ENCODE measurements at places on chromosomes 4 and X. TPM values are rescaled to one million over a fixed set of nuclear protein-coding genes. Genes with fewer than 3 reads are reported as not detected.

- no peaks in the 10 kb centered on the region for H3K36me3 ChIP-seq
- no peaks in the 10 kb centered on the region for H3K27me3 ChIP-seq
- H3K4me3 ChIP-seq = no peak overlapping the region
- H3K4me1 ChIP-seq = peaks cover 3% of the 10 kb centered on the region
- no peak for DNase-seq
Observed at GRCh38 chr4:74006009-74006476, 7.6 kb upstream of the CXCL5 start.

DNA sequence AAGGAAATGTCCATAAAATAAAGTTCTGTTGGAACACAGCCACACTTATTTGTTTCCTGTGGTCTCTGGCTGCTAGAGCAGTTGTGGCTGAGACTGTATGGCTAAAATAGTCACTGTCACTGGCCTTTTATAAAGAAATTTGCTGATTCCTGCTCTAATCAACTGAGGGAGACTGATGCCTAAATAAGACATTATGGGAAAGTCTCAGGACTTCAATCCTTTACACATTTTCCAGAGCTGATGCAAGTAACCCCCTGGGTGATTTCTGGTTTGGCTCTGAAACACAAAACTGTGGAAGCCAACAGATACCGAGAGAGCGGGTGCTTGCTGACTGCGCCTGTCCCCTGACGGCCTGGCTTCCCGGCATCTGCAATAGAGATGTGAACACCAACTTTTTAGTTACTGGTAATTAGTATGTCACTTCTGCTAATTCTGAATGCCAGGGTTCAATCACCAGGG, 64.0 kb downstream of the POLR2B start:
- no peak overlapping the region for H3K4me3 ChIP-seq
- no peaks in the 10 kb centered on the region for H3K27me3 ChIP-seq
- DNase-seq = peak; percentile 55
- peaks cover 22% of the 10 kb centered on the region for H3K36me3 ChIP-seq
- no peak overlapping the region for H3K27ac ChIP-seq
- H3K4me1 ChIP-seq = peaks cover 22% of the 10 kb centered on the region

DNA sequence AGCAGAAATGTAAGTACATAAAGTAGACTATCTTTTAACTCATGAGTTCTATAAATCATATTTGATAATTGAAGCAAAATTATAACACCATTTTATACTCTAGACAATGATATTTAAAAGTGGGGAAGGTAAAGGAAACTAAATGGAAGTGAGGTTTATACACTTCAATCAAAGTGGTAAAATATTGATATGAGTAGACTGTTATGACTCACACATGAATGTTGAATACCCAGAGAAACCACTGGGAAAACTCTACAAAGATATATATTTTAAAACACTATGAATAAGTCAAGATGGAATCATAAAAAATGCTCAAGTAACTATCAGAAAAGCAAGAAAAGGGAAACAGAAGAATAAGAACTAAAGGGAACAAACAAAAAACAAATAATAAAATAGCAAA, 8.4 kb downstream of the VSIG1 start:
- H3K4me3 ChIP-seq = no peak overlapping the region
- no peak overlapping the region for H3K27ac ChIP-seq
- H3K27me3 ChIP-seq = no peaks in the 10 kb centered on the region
- H3K36me3 ChIP-seq = no peaks in the 10 kb centered on the region

MAGEC3 gene
- total RNA-seq = not detected

MAML3 gene
- total RNA-seq = 20.1 TPM

AKAP14 gene
- not detected for total RNA-seq

DNA sequence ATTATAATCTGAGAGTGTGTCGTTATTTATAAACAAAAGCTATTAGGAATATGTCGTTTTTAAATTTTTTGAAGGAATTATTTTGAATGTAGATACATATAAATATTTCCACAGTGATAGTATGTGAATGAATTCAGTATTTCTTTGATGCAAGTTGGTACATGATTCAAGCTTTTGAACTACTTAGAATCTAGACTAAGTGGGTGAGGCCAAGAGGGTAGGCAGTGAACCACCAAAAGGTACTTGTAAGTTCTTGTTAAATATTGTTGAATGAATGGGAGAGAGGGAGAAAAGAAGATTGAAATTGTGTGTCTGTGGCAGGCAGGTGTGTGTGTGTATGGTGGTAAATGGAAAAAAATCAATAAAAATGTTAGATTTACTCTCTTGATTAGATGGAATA, 69.6 kb downstream of the ARFIP1 start:
- no peaks in the 10 kb centered on the region for H3K27me3 ChIP-seq
- H3K27ac ChIP-seq = no peak overlapping the region
- H3K4me1 ChIP-seq = peaks cover 7% of the 10 kb centered on the region
- H3K36me3 ChIP-seq = no peaks in the 10 kb centered on the region
- H3K4me3 ChIP-seq = no peak overlapping the region

AWAT1 gene
- total RNA-seq = not detected

DNA sequence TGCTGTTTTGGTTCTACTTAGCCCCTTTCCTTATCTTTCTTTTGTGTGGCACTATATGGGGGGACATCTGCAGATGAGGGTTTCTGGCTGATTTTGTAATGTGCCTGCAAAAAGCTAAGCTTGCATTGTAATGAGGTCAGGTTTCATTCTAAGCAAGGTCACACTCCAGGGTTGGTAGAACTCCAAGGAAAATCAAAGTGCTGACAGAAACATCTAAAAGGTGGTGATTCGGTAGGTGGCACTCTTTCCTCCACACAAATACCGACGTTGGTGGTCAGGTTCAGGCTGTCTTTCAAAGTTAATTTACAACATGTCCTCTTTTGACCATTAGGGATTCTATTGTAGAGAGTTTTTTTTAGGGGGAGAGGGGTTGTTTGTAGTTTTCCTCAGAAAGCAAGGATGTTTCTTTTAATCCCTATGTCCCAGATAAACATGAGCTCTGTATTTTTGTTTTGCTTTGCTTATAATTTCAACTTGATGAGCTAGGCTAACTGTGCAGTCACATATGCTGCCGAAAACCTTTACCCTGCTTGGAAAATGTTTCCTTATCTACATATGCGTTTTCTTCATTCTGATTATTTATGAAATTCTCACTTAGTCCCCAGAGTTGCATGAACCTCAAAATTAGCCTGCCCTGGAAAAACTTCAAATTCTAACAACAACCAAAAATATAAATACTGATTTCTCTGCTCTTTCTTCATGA, 434.2 kb downstream of the PPARGC1A start:
- no peaks in the 10 kb centered on the region for H3K36me3 ChIP-seq
- H3K4me1 ChIP-seq = no peaks in the 10 kb centered on the region
- H3K27me3 ChIP-seq = no peaks in the 10 kb centered on the region

- DNase-seq = no peak
- H3K4me1 ChIP-seq = no peaks in the 10 kb centered on the region
- no peaks in the 10 kb centered on the region for H3K36me3 ChIP-seq
- no peak overlapping the region for H3K4me3 ChIP-seq
- H3K27me3 ChIP-seq = no peaks in the 10 kb centered on the region
Observed at GRCh38 chr4:130722361-130722760, 1626.4 kb downstream of the C4orf33 start.

- peaks cover 8% of the 10 kb centered on the region for H3K4me1 ChIP-seq
- H3K27ac ChIP-seq = no peak overlapping the region
Observed at GRCh38 chr4:186192066-186192612, 772 bp downstream of the CYP4V2 start.

DNA sequence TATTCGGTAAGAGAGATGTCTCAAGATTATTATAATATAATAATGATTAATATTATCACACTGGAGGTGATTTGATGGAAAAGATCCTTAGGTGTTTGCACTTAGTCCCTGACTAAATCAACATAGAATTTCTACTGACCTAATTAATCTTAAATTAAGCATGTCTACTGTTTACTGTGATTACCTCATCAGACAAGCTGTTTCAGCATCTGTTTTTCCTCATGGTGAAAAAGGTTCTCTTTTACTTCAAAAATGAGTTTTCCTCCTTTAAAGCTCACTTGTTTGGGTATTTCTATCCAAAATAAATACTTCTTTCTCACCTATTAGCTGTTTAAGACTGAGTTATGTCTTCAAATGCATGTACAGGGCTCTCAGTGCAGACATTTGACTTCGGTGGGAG, 407.8 kb downstream of the NKX6-1 start:
- DNase-seq = no peak
- no peak overlapping the region for H3K4me3 ChIP-seq
- H3K27me3 ChIP-seq = no peaks in the 10 kb centered on the region
- H3K4me1 ChIP-seq = no peaks in the 10 kb centered on the region
- H3K36me3 ChIP-seq = no peaks in the 10 kb centered on the region

FRMD7 gene
- not detected for total RNA-seq

DNA sequence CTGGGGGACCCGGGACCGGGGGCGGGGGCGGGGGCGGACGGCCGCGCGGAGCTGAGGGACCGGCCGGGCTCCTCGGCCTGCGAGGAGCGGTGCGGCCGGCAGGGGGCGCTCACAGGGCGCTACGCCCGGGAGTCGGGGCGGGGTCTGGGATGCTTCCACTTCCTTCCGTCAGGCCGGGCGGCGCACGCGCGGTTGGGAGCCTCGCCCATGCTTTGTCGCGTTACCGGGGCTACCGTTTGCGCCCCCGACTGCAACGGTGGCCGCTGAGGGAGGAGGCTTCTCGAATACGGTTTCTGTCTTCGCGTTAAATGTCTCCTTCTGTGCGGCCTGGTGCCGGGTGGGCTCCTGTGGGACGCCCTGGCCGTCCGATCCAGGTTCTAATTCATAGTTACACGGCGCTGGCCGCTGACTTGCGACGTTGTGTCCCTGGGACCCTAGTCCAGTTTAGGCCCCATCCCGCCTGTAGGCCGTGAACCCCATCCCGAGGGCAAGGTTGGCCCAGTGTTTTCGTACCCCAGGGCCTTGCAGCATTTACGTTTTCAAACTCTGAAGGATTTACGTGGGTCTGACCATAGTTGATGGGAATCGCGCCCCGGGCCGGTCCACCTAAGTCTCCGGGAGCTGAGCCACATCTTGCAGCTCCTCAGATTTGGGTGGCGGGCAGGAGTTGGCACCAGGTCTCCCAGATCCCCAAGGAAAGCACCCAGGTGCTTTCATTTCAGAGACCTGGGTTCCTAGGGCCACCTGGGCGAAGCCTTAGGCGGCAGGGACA, 549 bp downstream of the MSL3 start:
- H3K27me3 ChIP-seq = no peaks in the 10 kb centered on the region
- H3K4me1 ChIP-seq = peaks cover 10% of the 10 kb centered on the region
- peak overlapping the region; percentile 79 for H3K27ac ChIP-seq
- peak; percentile 78 for DNase-seq

DNA sequence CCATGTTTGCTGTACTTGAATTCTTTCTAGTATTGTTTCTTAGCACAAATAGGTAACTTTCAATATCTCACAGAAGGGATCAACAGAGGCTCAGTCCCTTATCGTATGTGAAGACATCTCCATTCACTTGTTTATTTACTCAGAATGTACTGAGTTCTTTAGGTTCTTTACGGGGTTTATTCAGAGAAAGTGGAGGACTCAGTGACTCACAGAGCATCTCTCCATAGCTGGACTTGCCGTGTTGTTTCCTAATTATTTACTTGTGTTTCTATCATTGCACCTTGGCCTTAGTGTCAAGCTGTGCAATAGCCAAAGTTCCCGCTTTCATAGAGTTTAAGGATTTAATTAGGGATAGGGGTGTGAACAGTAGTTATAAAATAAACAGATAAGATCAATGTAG, 57.1 kb downstream of the RHOH start:
- H3K27me3 ChIP-seq = no peaks in the 10 kb centered on the region
- no peak overlapping the region for H3K4me3 ChIP-seq
- no peak for DNase-seq
- peaks cover 30% of the 10 kb centered on the region for H3K4me1 ChIP-seq

- no peak for DNase-seq
- H3K27ac ChIP-seq = no peak overlapping the region
- no peaks in the 10 kb centered on the region for H3K4me1 ChIP-seq
- no peaks in the 10 kb centered on the region for H3K27me3 ChIP-seq
Observed at GRCh38 chr4:104693601-104694201, 199.0 kb upstream of the CXXC4 start.

PIM2 gene
- 7.4 TPM for total RNA-seq

DNA sequence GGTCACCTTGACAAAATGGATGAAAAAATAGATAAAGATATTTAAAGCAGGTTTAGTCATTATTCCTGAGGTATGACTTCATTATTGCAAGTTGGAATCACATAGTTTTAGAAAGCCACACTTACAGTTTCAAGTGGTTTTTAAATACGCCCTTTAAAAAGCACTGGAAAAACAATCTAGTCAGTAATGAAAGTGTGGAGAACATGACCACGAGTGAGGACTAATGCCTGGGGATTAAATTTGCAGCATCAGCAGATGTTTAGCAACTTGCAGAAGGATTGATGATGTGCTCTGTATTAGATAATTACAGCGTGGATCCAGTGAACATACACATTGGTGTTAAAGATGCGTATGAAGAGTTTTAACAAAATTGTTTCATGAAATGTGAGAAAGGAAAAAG, 5.9 kb downstream of the SPARCL1 start:
- no peak overlapping the region for H3K4me3 ChIP-seq
- DNase-seq = no peak
- no peak overlapping the region for H3K27ac ChIP-seq
- H3K4me1 ChIP-seq = no peaks in the 10 kb centered on the region
- no peaks in the 10 kb centered on the region for H3K36me3 ChIP-seq

GRCh38 chrX:19670854-19671620, 155.7 kb upstream of the MAP3K15 start:
- peak; percentile 48 for DNase-seq
- no peaks in the 10 kb centered on the region for H3K27me3 ChIP-seq
- H3K27ac ChIP-seq = peak overlapping the region; percentile 83

DNA sequence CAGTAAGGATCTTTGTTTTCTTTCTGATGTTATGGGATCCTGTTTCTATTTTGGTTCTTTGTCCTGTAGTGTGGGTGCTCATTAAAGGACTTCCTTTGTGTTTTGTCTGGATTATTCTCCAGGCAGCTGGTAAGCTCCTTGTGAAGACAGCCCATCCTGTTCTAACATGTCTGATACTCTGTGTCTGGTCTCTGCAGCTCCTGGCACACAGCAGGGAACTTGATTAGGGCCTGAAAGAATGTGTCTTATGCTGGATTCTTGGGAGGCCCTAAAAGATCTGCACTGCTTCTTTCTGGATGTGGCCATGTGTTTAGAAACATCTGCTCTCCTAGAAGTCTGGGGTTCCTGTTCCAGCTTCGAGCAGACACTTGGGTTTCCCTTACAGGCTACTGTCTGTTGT, 38.1 kb upstream of the ATXN3L start:
- H3K4me1 ChIP-seq = peaks cover 4% of the 10 kb centered on the region
- H3K27ac ChIP-seq = peak overlapping the region; percentile 50
- H3K36me3 ChIP-seq = no peaks in the 10 kb centered on the region
- peak; percentile 46 for DNase-seq
- H3K27me3 ChIP-seq = no peaks in the 10 kb centered on the region
- H3K4me3 ChIP-seq = no peak overlapping the region

- no peaks in the 10 kb centered on the region for H3K36me3 ChIP-seq
- no peak for DNase-seq
- no peak overlapping the region for H3K27ac ChIP-seq
- no peaks in the 10 kb centered on the region for H3K27me3 ChIP-seq
- no peaks in the 10 kb centered on the region for H3K4me1 ChIP-seq
Observed at GRCh38 chr4:53039741-53040458, 177.8 kb downstream of the RASL11B start.

Data from endothelial cell of umbilical vein (primary cell).